ENCODE measurements at places on chromosomes 16 and 17.

GRCh38 chr17:20216853-20217252, 207.7 kb downstream of the SPECC1 start:
- DNase-seq, result no peak

DNA sequence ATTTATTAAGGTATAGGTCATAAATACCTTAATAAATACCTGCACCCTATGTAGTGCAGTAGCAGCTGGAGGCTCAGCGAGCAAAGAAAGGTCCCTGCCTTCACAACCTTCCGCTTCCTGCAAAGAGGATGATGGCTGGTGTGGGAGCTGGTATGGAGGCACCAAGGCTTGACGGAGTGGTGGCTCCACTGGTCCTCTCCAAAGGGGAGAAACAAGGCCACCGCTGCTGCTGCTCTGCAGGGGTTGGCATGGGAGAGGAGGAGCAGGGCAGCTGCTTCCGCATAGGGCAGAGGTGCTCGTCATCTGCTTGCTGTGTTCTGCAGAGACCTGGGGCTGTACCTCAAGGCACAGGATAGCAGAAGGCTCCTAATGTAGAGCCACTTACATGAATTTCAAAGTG, 52.8 kb downstream of the NDEL1 start:
- DNase-seq, result no peak

GRCh38 chr17:79985361-79985942, 50.2 kb downstream of the TBC1D16 start:
- no peak for DNase-seq

- no peak for DNase-seq
Measured at GRCh38 chr16:80988756-80989155, 17.9 kb downstream of the CMC2 start.

DNA sequence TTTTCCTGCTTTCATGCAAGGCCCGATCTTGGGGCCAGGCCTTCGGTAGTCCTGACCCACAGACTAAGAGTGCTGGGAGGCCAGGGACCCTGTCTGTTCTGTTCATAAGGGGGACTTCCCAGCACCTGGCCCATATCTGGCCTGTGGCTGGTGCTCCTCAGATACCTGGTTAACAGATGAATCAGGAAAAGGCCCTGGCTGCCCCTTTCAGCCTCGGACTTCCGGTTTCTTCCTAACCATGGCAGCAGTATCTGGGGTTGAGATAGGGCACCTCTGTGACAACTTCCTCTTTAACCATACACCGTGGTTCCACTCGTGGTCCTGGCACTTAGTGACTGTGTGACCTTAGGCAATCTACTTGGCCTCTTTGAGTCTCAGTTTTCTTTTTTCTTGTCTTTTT, 18.4 kb downstream of the PLCG2 start:
- no peak for DNase-seq

- no peak for DNase-seq
Measured at GRCh38 chr16:64351121-64351520, 770.7 kb downstream of the CDH11 start.

DNA sequence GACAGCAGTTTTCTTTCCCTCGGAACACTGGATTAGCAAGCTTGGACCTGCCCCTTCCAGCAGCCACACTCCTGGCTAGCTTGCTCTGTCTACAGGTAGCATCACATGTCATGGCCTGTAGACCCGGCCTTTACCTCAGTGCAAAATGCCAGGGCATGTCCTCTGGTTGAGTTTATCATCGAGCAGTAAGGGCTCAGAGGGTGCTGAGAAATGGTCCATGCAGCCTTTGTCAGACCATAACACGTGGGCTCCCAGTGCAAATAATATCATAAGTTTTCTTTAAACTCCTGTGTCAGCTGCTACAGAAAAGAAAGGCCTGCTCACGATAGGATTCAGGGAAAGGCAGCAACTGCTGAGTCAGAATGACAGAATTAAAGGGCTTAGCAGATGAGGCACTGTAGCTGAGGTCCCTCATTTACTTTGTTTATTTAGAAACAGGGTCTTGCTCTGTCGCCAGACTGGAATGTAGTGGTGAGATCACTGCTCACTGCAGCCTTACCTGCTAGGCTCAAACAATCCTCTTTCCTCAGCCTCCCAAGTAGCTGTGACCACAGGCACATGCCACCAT, 8.0 kb upstream of the GNA13 start:
- DNase-seq, result no peak

GRCh38 chr17:8951206-8951605, 14.3 kb downstream of the PIK3R5 start:
- no peak for DNase-seq

DNA sequence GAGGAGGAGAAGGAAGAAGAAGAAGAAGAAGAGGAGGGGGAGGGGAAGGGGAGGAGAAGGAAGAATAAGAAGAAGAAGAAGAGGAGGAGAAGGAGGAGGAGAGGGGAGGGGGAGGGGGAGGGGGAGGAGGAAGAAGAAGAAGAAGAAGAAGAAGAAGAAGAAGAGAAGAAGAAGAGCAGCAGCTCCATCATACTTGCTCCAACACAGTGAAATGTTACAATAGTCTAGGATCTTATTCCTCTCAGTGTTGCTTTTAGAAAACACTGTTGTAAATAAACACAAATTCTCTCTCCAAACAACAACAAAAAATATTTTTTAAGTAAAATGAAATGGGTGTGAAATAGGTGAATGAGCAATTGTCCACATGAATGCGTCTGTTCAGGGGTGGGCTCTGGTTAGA, 126.6 kb upstream of the KCNJ16 start:
- DNase-seq, result no peak

DNA sequence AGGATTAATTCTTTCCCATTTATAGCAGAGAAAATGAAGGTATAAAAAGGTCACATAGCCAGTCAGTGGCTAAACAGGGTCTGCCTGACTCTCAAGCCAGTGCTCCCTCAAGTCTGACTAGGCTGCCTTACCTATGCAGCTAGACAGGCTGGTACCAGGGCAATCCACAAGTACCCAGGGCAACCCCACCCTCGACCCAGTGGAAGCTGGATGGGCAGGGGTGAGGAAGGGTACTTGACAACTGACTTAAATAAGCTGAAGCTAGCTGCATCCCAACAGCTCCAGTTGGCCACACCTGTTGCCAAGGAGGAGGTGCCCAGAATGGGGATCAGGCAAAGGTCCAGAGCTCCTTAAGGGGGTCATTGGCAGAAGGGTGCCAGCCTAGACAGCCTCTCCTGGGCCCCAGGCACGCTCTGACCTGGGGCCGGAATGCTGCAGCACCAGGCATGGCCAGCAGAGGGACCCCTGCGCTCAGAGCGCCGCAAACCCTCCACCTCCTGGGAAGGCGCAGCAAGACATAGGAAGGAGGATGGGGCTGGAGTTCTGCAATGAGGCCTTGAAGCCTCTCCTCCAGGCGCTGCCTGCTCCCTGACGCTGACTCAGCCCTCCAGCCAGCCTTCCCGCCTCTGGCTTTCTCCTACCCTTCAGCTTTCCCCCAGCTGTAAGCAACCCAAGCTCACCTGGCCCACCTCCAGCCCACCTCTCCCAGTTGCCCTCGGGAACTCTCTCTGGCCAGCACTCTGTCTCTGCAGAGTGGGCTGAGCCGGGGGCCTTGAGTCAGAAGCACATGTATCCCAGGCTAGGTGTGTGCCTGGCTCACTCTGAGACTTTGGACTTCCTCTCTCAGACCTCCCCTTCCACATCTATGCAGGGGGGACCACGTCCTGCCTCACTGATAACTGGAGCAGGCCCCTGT, 28.8 kb downstream of the MPP2 start:
- DNase-seq, result peak; percentile 39

- DNase-seq, result no peak
Measured at GRCh38 chr16:67223992-67224391, 2.9 kb upstream of the TMEM208 start.

GRCh38 chr17:27807567-27808470, 7.5 kb upstream of the NOS2 start:
- no peak for DNase-seq

- no peak for DNase-seq
Measured at GRCh38 chr16:78098087-78098486, 1.4 kb upstream of the WWOX start.

GRCh38 chr17:13346081-13346533, 255.6 kb downstream of the HS3ST3A1 start:
- DNase-seq, result no peak

DNA sequence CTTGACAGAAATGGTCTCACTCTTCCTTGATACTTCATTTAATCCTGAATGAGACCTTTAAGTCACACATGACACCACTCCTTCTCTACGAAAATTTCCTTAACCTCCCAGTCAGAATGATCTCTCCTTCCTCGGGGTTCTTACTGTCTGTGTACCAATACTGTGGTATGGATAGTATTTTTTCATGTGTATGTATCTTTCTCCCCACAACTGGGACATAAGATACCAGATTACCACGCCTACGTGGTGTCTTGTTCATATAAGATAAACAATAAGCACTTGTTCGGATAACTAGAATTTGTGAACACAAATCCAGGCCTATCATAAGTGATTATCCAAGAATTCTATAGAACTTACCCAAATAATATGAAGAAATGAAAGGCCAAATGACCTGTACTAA, 11.3 kb downstream of the NUP88 start:
- no peak for DNase-seq

DNA sequence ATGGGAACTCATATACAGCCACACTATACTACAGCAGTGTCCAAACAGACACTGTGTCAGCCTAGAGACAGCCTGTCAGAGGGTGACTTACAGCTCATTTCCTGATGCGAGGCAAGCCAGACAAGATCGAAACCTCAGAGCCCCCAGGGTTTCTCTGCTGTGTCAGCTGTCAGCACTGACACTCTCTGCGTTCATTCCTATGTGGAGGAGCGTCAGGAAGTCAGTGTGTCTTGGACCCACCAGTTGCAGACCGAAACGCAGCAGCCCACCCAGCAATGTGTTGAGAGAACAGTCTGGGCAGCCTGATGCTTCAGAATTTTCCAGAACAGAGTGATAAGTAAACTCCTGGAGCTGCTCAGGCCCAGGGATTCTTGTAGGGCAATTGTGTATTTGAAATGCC, 20.6 kb upstream of the MAPT start:
- DNase-seq, result no peak

- no peak for DNase-seq
Measured at GRCh38 chr17:62126292-62126691, 61.2 kb upstream of the MED13 start.

DNA sequence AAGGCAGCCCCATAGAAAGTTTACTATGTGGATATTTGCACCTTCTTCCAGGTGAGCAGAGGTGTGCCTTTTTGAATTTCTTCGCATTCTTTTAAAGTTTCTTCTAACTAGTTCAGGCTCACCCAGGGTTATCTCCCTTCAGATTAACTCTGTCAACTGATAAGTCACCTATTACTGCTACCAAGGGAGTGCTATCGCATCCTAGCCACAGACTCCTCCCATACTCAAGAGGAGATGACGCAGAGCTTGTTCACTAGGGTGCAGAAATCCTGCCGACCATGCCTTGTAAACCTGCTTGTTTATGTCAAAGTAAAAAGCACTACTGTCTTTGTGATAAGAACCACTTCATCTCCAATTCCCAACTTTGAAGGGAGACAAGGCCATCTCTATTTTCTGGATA, 390.1 kb downstream of the RBFOX1 start:
- no peak for DNase-seq

DNA sequence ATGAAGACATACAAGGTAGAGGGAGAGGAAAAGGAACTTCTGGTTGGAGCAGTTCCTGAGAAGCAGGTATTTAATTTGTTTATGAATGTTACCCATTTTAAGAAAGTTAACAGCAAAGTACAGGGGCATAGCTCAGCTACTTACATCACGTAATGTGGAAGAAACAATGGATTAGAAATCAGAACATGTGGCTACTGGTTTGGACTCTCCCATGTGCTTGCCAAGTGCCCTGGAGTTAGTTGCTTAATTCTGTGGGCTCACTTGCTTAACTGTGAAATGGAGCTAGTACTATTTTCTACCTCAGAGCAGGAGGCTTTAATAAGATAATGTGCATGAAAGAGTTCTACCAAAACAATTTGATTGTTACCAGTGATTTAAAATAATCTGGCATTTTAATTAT, 27.3 kb downstream of the RSPRY1 start:
- no peak for DNase-seq
